ENCODE measurements at places on chromosomes 6 and 20.

- DNase-seq, result no peak
These were observed 10.1 kb downstream of the AAR2 start for GRCh38 chr20:36246401-36246800.

DNA sequence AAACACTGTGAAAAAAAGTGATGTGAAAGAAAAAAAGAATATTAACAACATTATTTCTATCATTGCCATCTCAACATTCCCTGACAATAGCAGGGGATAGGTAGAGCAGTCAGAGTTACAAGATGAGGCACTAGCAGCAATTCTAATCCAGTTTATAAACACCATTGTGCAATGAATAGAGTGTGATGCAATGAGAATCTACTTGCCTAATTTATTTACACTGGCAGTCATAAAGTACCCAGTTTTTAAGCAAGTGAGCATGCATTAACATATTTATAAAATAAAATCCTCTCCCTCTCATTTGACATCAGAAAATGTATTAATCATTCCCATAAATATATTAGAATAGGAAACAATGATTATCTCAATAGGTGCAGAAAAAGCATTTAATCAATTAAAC lies 2.5 kb upstream of the MANEA start:
- no peak for DNase-seq

- no peak for DNase-seq
These were observed 104.6 kb downstream of the EPB41L2 start for GRCh38 chr6:130958468-130958867.

GRCh38 chr6:126541806-126542491 lies 202.0 kb downstream of the CENPW start:
- DNase-seq, result no peak

GRCh38 chr20:15248618-15249395 lies 911.4 kb upstream of the FLRT3 start:
- DNase-seq, result no peak

DNA sequence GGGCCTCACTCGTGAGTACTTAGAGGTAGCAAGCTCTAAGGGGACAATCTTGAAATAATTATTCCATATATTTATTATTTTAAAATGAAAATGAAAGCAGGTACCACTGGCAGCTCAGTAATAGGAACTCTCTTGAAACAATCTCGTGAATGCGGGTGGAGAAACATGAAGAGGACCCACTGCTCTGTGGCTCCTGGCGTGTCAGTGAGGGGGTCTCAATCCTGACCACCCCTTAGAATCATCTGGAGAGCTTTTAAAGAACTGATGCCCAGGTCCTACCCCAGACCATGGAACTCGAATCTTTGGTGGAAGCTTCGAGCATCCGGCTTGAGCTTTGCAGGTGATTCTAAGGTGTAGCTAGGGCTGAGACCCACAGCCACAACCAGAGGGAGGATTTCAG lies 23.9 kb upstream of the PXDC1 start:
- DNase-seq, result no peak
